Stimulated activated CD4-positive, alpha-beta T cell treated with anti-CD3 and anti-CD28 coated beads, Interleukin-1b, Interleukin-23, amount 100 ng/mL, for 4 hours (primary cell): ENCODE measurements at places on chromosomes 6 and 20.

DNA sequence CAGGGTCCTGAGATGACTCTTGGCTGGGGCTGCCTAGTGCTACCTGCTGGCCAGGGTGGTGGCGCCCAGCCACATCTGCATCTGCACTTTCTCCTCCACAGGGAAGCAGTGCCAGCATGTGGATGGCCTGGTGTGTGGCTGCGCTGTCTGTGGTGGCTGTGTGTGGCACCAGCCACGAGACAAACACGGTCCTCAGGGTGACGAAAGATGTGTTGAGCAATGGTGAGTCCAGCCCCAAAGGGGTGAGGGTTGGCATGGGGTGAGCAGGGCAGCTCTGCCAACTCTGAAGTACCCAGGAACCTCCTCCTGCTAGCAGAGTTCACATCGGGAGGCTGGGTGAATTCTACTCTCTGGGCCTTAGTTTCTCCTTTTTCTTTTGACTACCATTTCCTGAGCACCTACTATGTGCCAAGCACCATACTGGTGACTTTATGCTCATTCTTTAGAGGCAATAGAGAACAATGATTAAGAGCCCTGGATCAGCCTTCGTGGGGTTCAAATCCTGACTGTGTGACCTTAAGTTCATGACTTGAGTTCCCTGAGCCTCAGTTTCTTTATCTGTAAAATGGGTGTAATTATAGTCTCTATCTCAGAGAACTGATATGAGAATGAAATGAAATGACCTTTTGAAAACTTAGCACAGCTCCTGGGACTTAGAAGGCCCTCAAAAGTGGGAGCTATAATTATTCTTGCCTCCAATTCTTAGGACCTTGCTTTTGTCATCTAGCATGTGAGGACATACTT lies 2.1 kb downstream of the BPIFB4 start:
- DNase-seq = no peak

DNA sequence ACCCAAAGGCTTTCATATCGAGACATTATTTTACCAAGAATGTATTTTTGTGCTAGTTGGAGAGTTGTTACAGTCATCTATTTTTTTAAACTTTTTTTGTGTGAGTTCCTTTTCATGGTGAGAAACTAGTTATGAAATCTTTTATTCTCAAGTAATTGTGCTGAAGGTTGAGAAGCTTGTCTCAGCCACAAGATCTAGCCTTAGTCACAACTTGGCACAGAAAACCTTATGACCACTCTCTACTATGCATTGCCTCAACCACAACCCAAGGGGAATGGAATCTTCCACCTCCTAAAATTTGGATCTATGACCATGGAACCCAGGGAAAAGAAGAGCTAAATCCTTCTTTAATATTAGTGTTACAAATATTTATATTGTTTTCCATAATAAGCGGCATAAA lies 58.5 kb downstream of the HS3ST5 start:
- DNase-seq = no peak

GRCh38 chr6:3251462-3252314 lies 7.1 kb upstream of the PSMG4 start:
- DNase-seq = peak; percentile 77

- no peak for DNase-seq
These were observed 38.7 kb downstream of the SYNE1 start for GRCh38 chr6:152598421-152598820.

- DNase-seq = no peak
These were observed 34.5 kb downstream of the ABRACL start for GRCh38 chr6:139062932-139063646.

GRCh38 chr6:39923394-39923793 lies 10.9 kb downstream of the MOCS1 start:
- no peak for DNase-seq

- DNase-seq = no peak
These were observed 35.9 kb upstream of the MYLIP start for GRCh38 chr6:16092990-16093389.

DNA sequence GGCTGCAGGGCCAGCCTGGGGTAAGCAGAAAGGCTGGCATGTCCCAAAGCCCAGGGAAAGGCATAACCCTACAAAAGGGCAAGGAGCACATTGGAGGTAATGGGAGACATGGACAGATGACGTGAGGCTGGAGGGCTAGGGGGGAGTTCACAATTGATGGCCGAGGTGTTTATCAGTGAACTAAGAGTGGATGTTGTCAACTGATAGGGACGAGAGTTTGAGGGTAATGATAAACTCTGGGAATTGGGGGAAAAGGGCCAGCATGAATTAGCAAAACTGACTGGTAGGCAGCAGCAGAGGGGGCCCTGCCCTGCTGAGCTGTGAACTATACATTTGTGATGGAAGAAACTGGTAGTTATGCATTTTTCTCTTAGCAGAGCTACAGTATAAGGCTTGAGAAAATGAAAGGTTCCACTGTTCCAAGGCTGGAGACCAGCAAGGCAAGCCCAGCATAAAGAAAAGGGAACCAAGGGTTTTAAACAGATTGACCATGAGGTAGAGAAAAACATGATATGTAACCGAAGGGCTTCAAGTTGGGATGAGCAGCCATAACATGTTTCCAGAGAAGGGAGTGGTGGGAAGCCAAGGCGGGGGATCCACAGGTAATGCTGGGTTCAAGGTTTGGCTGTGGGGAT lies 98.1 kb upstream of the MLN start:
- DNase-seq = no peak

DNA sequence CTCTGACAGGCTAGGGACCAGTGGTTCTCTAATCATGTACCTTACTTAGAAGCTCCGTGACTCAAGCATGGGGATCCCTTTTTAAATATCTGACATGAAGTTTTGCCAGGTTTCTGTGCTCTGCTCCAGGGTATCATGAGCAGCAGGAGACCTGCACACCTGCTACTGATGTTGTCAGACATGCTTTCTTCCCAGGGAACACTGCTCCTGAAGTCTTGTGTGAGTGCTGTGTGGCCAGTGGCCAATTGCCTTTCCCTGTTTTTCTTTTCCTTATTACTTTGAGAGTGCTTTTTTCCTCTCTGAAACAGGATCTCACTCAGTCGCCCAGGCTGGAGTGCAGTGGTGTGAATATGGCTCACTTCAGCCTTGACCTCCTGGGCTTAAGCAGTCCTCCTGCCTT lies 26.4 kb downstream of the SLX4IP start:
- DNase-seq = no peak
